Cerebellar nuclear complex (tissue), 1 donor: ENCODE measurements at places on chromosomes 12 and 14.
A peak's percentile ranks its signal among the peaks of the same experiment; 100 is the strongest.

DNA sequence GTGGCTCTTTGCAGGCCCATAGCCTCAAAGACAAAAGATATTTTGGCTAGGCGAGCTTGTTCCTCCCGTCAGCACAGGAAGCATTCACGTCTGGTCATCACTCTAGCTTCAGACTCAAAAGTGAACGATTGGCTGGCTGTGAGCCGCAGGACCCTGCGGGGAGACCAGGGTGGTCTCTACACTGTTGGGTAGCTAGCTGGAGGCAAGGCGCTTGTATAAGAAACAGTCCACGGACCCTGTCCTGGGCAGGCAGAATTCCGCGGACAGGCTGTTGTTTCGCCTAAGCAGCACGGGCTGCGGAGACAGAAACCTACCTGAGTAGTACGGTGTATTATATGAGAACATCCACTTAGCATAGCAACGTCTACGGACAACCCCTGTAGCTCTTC is 29.6 kb downstream of the WBP11 start:
- DNase-seq = peak; percentile 46

DNA sequence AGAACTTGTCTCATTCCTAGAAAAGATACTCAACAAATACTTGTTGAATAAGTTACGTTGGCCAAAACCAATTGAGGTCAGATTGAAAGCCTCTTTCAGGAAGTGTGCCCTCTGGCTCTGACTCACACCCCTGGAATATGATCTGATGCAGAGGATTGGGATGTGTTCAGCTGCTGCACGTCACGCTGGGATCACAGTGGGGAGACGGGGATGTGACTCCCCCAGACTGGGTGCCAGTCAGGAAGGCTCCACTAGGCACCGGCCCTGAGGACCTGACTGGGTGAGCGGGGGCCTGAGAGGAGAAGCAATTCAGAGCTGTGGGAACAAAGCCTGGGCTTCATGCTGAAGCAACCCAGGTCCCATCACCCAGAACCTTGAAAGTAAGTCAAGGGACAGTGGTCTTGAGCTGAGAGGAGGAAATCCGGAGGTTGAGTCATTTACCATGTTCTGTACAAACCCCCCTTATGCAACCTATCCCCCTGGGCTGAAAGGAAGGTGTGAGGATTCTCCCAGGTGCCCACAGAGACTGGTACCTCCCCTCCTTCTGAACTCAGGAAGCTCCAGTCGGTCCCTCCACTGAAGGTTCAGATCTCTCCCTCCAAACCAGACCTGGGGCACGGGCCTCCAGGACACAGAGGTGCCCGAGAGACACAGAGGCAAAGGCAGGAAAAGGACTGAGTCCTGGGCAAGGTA is 3.9 kb downstream of the CEBPE start:
- no peak for DNase-seq

GRCh38 chr12:2108166-2108565 is 55.4 kb downstream of the CACNA1C start:
- DNase-seq = no peak

- DNase-seq = peak; percentile 42
Observed at GRCh38 chr14:55102141-55102621, 26.9 kb upstream of the LGALS3 start.

- DNase-seq = no peak
Observed at GRCh38 chr14:85471156-85471555, 58.8 kb upstream of the FLRT2 start.
